ENCODE measurements at places on chromosomes 12 and 14.

GRCh38 chr12:92162079-92162478 is 16.4 kb upstream of the BTG1 start:
- DNase-seq = no peak

DNA sequence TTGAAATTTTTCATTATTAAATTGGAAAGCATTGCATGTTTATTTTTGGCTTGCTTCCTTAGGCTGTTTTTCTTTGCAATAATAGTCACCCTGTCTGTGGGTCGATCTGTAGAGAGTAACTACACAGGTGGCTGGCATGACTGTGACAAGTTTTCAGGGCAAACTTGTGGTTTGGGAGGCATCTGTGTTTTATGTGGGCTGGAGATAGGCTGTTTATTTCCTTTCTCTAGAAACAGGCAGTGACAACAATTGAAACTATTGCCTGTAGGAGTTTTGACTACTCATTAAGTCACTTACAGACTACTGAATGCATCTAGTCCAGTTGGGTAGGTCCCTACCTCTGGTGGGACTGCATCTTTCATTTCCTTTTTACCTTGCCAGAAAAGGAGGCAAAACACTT is 155.6 kb downstream of the DYRK2 start:
- no peak for DNase-seq

- no peak for DNase-seq
Observed at GRCh38 chr14:40133463-40133862, 701.2 kb upstream of the FBXO33 start.

DNA sequence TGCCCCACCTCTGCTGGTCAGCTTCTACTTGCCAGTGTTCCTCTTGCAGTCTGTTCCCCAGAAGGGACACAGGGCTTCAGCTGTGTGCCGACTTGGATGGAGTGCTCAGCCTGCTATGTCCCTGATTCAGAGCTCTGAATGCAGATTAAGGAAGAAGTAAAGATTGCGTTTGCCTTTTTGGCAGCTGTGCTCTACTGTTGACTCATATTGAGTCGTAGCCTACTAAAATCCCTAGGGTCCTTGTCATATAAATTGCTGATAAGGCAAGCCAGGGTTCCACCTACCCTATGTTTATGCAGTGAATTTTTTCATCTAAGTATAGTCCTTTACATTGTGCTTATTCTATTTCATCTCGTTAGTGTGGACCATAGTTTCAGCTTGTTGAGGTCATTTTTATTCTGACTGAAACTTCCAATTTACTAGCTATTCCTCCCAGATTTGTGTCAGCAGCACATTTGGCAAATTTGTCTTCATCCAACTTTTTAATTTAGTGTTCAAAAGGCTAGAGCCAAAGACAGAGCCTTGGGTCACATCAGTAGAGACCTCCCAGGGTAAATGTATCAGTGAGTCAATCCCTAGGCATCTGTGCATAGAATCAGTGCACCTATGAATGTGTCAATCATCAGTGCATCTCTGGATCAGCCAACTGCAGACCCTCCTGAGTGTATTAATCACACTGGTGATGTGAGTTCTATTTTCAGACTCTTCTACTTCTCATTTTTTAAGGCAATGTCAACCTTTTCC is 31.9 kb downstream of the CACNA1C start:
- DNase-seq = no peak

All from GM20000 (cell line).